ENCODE measurements at places on chromosomes 6 and 20.

GRCh38 chr20:23002276-23002675, 32.8 kb upstream of the SSTR4 start:
- DNase-seq, result no peak

DNA sequence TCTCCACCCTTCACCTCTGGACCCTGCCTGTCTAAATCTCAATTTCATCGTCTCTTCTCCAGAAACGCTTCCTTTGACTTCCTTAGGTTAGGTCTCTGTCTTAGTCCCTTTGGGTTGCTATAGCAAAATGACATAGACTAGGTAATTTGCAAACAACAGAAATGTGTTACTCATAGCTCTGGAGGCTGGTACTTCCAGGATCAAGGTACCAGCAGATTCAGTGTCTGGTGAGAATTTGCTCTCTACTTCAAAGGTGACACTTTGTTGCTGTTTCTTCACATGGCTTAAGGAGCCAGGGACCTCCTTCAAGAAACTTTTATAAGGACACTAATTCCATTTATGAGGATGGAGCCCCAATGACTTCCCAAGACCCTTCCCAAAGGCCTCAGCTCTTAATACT, 145.1 kb upstream of the IMPG1 start:
- no peak for DNase-seq

- DNase-seq, result no peak
These were observed 293.6 kb upstream of the STXBP5 start for GRCh38 chr6:146910611-146911010.

- DNase-seq, result no peak
These were observed 224.8 kb upstream of the JAG1 start for GRCh38 chr20:10898552-10898951.

DNA sequence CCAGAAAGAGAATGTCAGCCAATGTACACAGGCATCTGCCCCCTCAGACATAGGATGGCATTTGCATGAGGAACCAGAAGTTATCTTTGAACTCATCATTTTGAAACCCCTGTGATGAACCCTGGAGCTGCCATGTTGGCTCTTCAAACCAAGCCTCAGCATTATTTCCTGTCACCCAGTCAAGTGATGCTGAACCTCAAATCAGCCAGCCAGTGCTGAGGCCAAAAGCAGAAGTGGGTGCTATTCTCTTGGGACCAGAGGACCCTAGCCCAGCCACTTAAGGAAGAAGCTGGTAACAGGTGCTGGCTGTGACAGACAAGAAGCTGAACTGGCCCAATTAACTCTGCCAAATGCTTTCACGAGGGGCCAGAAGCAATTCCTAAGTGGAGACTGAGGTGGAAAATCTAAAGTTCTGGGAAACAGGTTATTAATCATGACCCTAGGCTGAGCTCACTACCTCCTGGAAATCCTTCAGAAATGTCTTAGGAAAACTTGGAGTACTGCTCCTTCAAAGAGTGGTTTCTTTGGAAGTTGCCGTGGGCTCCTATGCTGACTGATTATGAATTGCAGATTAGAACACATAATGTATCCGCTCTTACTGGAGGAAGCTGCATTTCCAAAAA, 4.0 kb downstream of the PKIG start:
- no peak for DNase-seq

- no peak for DNase-seq
These were observed 104.9 kb downstream of the CENPW start for GRCh38 chr6:126444659-126445273.
